Naive B cell (primary cell): ENCODE measurements at places on chromosomes 5 and 9. TPM values are rescaled to one million over a fixed set of nuclear protein-coding genes. Genes with fewer than 3 reads are reported as not detected.

The PCDHB8 gene
- polyA plus RNA-seq, result not detected

The GALNT12 gene
- 0.78 TPM for polyA plus RNA-seq

The STING1 gene
- polyA plus RNA-seq, result 3.1 TPM

The OR1Q1 gene
- not detected for polyA plus RNA-seq

The PHYHD1 gene
- polyA plus RNA-seq, result not detected

The GPR150 gene
- 0.33 TPM for polyA plus RNA-seq

The IL13 gene
- polyA plus RNA-seq, result not detected

The CD274 gene
- 0.40 TPM for polyA plus RNA-seq

The SLC46A2 gene
- polyA plus RNA-seq, result not detected

DNA sequence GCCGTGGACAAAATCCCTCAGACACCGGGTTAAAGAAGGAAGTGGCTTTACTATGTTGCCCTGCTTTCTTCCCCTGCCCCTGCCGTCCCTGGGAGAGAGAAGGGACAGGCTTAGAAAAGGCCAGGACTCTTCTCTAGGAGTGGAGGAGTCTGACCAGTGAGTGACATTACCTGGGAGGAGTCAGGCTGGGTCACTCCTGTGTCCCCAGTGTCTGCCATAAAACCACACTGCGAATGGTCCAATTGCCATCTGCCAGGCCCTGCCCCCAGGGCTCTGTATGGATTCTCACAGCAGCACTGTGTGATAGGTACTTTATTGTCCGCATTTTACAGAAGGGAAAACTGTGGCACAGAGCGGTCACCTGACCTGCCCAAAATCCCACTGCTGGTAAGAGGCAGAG, 31.3 kb upstream of the FUBP3 start:
- no peak for DNase-seq

DNA sequence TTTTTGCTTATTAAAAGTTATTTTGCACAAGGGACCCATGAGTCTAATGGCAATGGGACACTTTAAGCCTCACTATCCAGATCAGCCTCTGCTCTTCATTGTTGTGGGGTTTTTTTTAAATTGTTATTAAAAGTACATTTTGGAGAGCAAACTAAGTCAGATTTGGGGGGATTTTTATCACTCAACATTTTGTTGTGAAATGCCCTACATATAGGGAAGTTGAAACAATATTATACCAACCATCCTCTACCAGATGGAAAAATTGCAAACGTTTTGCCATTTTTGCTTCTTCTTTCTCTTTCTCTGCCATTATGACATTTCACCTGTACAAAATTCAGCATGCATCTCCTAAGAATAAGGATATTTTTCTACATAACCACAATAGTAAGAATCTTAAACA, 75.3 kb downstream of the SLC1A3 start:
- no peak for DNase-seq

DNA sequence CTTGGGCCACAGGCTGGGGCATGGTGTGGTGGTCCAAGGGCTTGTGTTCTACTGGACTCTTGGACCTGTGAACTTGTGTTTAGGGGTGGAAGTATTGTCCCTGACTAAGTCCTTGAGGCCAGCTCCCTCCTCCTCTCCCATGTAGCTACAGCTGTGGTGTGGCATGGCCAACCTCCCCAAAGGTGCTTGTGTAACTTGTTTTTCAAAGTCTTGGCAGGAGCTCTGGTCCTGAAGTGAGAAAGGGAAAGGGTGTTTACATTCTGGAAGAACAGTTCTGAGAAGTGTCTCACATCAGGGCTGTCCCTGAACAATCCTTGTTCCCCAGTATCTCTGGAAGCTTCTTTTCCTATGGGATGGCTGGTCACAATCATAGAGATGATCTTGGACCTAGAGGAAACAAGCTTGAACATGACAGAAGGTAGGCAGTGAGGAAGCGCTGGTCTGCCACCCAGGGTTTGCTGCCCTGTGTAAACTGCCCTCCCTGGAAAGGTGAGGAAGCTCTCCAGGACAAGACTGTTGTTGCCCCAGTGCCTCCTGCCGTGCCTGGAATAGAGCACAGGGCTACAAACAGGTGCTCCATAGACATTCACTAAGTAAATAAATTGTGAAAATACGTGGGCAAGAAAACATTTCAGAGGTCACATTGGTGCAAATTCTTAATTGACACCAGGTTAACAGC, 64.6 kb upstream of the KLF9 start:
- DNase-seq, result no peak

DNA sequence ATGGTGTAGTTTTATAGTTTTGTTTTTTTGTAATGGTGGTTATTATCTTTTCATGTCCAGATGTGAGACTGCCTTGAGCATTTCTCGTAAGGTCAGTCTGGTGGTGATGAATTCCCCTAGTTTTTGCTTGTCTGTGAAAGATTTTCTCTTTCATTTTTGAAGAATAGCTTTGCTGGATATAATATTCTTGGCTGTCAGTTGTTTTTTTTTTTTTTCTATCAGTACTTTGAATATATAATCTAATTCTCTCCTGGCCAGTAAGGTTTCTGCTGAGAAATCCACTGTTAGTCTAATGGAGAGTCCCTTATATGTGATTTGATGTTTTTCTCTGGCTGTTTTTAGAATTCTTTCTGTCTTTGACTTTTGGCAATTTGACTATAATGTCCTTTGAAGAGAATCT, 106.9 kb downstream of the CARTPT start:
- DNase-seq, result no peak

DNA sequence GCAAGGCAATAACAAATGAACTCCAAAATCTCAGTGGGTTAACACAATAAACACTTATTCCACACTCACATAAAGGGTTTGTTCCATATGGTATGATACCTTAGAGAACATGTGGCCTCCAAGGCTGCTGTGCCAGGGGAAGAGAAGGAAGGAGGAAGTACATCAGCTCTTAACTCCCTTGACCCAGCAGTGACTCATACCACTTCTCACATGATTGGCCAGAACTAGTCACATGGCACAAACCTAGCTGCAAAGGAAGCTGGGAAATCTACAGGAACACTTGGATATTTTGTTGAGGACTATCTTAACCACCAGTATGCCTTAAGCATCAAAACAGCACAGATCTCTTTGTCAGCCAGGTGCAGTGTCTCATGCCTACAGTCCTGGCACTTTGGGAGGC, 99.3 kb downstream of the SLIT3 start:
- no peak for DNase-seq

DNA sequence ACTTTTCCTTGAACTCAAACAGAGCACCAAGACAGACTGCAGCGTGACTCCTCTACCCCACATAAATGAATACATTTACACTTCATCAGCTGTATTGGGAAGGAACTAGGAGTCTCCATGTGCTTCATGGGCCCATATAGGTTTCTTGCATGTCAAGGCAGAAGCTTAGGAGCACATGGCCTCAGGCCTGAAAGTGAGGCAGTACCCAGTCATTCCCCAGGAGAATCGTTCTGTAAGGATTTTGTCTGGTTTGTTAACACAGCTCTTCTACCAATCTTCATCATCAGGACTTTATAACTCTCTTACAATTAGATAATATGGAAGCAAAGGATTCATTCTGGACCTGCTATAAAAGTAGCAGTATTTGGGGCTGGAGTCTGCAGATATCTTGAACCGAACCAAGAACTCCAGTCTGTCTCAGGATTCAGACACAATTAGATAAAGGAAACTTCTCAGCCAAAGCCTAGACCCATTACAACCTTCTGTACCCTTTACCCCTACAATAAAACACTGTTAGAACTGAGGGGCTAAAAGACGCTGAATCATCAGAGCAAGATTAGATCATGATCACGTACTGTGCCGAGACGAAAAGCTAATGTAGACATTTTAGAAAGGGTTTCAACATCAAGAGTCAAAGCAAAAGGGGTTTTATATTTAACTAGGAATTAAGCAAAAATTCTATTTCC, 385.5 kb upstream of the SLC30A5 start:
- DNase-seq, result no peak

GRCh38 chr5:157273131-157273556, 7.2 kb downstream of the CYFIP2 start:
- DNase-seq, result no peak

- no peak for DNase-seq
Measured at GRCh38 chr9:21001581-21001980, 29.9 kb downstream of the HACD4 start.

DNA sequence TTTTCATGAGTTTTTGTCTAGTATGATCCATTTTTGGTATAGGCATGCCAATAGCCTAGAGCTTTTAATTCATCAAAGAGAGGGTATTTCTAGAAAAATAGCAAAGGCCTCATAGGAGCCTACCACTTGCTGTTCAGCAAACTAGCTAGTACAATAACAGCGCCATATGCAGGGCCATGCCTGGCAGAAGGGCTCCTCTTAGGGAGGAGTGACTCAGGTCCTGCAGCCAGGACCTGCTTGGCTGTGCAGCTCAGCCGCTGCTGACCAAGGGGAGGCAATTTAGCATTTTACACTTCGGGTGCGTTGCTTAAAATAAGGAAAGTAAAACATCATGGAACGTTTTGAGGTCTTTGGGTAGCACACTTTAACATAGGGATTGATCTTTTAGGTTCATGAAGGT, 100.6 kb downstream of the TRIO start:
- no peak for DNase-seq

- DNase-seq, result no peak
Measured at GRCh38 chr9:122518841-122519240, at the start of gene OR1J4. Gene OR1J4, plus strand, starts transcription at chr9:122519141. Its CDS starts 0 bp downstream, at chr9:122519141.

GRCh38 chr5:5061836-5062235, 78.3 kb upstream of the ADAMTS16 start:
- DNase-seq, result no peak

GRCh38 chr5:43889233-43889632, 286.3 kb downstream of the NNT start:
- DNase-seq, result no peak

- DNase-seq, result no peak
Measured at GRCh38 chr9:6045364-6045763, 29.9 kb upstream of the RANBP6 start.

GRCh38 chr9:103193992-103194391, 198.9 kb downstream of the CYLC2 start:
- no peak for DNase-seq

GRCh38 chr5:98307811-98308210, 465.7 kb upstream of the RGMB start:
- no peak for DNase-seq

GRCh38 chr5:87233143-87233542, 34.5 kb upstream of the RASA1 start:
- DNase-seq, result no peak

GRCh38 chr5:67552773-67553172, 356.2 kb upstream of the CD180 start:
- DNase-seq, result no peak

- DNase-seq, result no peak
Measured at GRCh38 chr9:82780017-82780416, 282.9 kb downstream of the RASEF start.

GRCh38 chr5:81513473-81513872, 119.5 kb upstream of the ACOT12 start:
- no peak for DNase-seq

DNA sequence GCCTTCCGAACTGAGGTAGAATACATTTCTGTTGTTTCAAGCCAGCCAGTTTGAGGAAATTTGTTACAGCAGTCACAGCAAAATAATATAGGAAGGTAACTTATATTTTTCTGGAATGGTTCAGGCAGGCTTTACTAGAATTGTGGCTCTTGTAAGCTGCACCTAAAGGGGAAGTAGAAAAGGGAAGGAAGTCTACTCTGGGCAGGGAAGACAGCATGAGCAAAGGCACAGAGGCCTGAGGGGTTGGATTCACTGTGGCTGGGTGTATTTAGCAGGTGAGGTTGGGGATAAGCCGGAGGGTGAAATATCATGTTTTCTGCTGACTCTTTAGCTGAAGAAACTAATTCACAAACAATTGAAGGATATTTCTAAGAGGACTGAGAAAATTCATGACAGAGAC, 183.5 kb downstream of the GAS1 start:
- no peak for DNase-seq

DNA sequence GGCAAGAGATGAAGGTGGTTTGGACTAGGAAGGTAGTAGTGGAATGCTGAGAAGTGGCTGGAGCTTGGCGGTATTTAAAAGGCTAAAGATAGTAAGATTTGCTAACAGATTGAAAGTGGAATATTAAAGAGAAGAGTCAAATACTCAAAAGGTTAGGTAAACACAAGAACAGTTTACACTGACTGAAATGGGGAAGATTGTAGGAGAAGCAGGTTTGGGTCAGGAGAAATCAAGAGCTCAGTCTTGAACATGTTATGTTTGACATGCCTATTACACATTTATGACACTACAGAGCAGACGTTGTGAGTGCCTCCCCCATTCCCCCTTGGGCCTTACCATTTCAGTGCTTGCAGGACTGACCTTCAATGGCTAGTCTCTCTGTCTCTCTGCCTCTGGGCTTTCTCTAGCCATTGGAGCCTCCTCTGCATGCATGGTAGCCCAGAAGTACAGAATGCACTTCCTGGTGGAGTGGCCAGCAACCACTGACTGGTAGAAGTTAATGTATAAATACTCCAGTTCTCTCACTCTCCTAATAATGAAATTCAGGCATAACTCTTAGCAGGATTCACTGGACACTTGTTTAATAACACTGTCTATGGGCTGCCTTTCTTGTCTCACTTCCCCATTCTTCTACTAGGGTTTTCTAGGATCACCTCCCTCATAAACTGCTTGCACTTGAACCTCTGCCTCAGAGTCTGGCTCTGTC, 56.8 kb downstream of the HMGCS1 start:
- no peak for DNase-seq

GRCh38 chr9:136562746-136563495, 17.1 kb upstream of the NOTCH1 start:
- no peak for DNase-seq

GRCh38 chr5:77218263-77218662, 7.8 kb downstream of the PDE8B start:
- no peak for DNase-seq

GRCh38 chr5:122063836-122064235, 14.2 kb downstream of the LOX start:
- DNase-seq, result no peak

DNA sequence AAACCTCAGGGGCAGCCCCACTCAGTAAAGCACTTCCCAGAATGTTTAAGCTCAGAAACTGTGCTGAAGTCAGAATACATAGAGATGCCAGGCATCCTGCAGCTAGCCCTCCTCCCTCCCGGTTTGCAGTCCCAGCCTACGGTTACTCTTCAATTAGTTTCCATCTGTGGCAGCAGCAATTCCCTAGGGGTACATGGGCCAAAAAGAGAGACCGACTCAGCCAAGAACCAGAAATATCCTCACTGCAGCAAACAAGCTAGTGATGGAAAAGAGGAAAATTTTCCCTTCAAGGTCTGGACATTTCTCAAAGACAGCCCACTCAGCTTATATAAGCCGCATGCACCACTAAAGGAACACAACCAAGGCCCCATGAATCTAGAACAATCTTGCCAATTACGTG, 89.1 kb upstream of the PPP2R2B start:
- DNase-seq, result no peak
